ENCODE measurements at places on chromosomes 16 and 17. TPM values are rescaled to one million over a fixed set of nuclear protein-coding genes. Genes with fewer than 3 reads are reported as not detected.

DNA sequence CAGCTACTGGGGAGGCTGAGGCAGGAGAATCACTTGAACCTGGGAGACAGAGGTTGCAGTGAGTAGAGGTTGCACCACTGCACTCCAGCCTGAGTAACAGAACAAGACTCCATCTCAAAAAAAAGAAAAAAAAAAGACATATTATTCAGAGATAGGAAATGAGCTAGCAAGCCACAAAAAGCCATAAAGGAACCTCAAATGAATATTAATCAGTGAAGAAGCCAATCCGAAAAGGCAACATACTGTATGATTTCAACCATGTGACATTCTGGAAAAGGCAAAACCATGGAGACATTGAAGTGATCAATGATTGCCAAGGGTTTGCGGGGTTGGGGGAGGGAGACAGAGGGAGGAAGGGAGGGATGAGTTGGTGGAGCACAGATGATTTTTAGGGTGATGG lies 8.4 kb upstream of the EXOC7 start:
- no peak for DNase-seq

GRCh38 chr17:48584223-48584741 lies 5.8 kb downstream of the HOXB3 start:
- no peak for DNase-seq

Gene WSB1
- 72.1 TPM for total RNA-seq

GRCh38 chr16:57592591-57593003 lies 35.8 kb upstream of the ADGRG1 start:
- no peak for DNase-seq

Gene FAM83G
- 1.9 TPM for total RNA-seq

Gene KCNJ18
- not detected for total RNA-seq

Gene RNF222
- total RNA-seq, result not detected

Gene ULK2
- total RNA-seq, result 23.7 TPM

GRCh38 chr17:1060991-1061390 lies 64.1 kb downstream of the TIMM22 start:
- no peak for DNase-seq

Gene RTN4RL1
- total RNA-seq, result 6.3 TPM

DNA sequence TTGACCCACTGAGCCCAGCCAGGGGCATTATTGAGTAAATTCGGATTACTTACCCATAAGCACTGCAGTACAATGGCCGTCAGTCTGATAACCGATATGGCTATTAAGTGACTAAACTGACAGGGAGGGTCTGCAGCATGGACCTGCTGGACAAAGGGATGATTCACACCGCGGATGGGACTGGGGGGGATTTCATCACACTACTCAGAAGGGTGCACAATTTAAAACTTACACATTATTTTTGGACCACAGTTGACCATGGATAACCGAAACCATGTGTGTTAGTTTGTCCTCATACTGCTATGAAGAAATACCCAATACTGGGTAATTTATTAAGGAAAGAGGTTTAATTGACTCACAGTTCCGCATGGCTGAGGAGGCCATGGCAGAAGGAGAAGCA lies 106.5 kb downstream of the ABCC6 start:
- DNase-seq, result no peak

Gene GLIS2
- 11.5 TPM for total RNA-seq

DNA sequence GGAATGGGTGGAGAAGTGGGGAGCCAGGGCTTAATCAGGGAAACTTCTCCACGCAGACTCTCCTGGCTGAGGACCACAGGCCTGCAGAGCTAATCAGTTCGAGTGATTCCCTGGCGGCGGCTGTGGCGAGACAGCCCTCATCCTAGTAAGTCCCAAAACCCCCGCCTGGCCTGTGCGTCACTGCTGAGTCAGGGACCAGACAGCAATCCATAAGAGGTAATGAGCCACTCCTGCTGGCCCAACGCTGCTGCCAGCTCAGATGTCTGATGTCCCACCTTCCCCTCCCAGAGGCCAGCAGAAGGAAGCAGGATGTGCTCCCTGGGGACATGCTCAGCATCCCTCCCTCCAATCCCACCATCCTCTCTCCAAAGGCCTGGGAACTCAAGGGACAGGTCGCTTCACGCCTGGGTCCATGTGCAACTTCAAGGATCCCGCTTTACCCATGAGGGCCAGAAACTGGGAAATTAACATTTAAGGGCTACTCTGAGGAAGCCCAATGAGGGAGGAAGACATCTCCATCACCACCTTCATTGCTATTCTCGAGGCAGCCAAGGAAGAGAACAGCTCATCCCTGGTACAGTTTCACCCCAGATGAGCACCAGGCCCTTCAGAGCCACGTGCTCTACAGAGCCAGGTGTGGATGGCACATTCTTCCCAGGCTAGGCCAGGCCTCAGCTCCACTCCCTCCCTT lies 7.9 kb downstream of the ACLY start:
- DNase-seq, result no peak

DNA sequence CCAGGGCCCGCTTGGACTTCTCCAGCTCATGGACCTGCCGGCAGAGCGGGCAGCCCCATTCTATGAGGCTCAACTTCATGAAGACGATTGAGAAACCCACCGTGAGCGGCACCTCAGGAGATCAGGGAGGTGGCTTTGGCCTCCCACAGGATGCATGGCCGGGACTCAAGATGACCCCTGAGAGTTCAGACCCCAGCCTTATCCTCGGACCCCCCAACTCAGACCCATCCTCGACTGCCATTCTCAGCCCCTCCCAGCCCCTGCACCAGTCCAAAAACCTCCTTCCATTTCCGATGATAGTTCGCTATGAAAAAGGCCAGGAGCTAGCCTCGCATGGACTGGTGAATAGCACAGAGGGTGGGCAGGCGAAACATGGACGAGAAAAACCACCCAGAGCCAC lies 71.0 kb downstream of the NDE1 start:
- DNase-seq, result no peak

- DNase-seq, result no peak
Measured at GRCh38 chr16:85385463-85386331, 227.4 kb upstream of the GSE1 start.
